Hematopoietic multipotent progenitor cell treated with erythropoietin and hydrocortisone succinate and interleukin-3 and kit ligand, for 15 days (in vitro differentiated cells): ENCODE measurements at places on chromosomes 7 and 10.

GRCh38 chr7:154409703-154410311 is 357.6 kb downstream of the DPP6 start:
- DNase-seq: no peak

GRCh38 chr7:76204147-76204546 is 2.5 kb downstream of the SRRM3 start:
- no peak for DNase-seq

GRCh38 chr10:31930023-31930751 is 1.6 kb upstream of the ARHGAP12 start:
- no peak for DNase-seq

- DNase-seq: no peak
Observed at GRCh38 chr10:131032329-131033165, 279.0 kb downstream of the TCERG1L start.

GRCh38 chr7:22584179-22584578 is 84.2 kb upstream of the STEAP1B start:
- DNase-seq: no peak

GRCh38 chr10:22086730-22087401 is 83.3 kb upstream of the DNAJC1 start:
- no peak for DNase-seq

DNA sequence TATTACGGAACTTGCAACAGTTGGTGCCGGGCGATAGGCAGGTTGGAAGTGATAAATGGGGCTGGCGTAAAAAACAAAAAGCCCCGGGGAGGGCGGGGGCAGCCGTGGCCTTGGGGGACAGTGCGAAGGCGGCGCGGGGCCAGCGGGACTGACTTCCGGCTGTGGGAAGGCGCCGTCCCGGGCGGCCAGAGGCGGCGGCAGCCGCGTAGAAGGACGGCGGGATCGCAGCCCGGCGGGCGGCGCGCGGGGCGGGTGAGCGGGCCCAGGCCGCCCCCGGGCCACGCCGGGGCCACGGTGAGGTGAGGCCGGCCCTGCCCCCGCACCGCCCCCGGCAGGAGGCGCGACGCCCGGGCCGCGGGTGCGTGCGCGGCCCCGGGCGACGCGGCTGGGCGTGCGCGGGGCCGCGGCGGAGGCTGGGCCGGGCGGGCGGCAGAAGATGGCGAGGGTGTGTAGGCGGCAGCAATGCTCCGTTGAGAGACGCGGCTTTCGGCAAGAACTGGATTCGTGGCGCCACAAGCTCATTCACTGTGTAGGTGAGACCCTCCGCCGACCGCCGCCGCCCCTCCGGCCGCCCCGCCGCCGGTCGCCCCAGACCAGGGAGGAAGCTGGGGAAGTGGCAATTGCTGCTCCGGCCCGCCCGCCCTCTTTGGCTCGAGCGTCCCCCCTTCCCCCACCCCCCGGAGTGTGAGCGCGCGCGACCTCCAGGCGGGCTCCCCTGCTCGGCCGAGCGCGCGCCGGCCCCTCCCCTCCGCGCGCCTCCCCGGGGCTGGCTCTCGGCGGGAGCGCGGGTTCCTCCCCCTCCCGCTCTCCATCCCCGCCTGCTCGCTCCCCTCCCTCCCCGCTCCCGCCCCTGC is at the start of gene LCOR:
LCOR (plus strand) TSS at position 432 of the 854 bp plus-strand sequence. CDS start 116,760 bp downstream, outside the sequence.
- DNase-seq: peak; percentile 92

DNA sequence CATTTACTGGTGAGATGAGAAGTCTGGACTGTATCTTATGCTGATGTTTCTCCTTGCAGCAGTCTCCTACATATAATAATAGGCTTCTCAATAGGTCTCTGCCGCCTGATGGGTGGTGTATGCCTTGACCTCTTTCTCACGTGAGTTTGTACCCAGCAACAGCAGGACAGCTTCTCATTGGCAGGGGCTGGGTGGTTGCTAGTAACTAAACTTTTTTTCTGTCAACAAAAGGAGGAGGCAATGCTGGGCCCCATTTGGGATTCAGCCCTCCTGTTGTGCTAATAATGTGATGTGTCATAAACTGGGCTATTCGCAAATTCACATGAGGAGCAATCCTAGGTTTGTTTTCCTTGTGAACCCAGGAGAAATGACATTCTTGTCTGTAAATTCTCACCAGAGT is 533.6 kb downstream of the GATA3 start:
- DNase-seq: no peak

DNA sequence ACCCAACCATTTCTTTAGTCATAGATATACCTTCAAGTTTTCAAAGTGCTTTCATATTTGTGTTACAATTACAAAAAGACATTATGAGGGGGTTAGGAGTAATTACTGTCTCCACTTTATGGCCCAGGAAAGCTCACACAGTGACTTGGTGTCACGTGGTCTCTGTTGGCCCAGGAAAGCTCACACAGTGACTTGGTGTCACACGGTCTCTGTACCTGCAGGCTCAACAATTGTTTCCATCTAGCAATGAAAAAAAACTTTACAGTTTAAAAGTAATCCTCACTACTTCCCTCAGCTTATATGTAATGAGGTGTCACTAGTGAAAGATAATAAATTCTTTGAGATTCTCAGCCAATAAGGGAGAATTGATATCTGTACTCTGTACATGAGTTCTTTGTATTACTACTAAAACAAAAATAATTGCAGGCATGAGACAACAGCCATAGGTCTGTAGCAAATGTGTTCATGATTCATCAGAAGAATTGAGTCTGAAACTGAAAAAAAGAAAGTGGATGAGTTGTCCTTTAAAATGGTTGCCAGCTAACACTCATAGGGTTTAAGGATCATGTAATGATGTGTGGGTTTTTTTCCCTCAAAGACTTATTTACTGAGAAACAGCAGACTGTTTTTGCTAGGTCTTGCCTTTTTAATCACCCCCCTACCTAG is 10.9 kb downstream of the OGDH start:
- DNase-seq: no peak

GRCh38 chr10:111079781-111080180 is 3.0 kb downstream of the ADRA2A start:
- no peak for DNase-seq

- DNase-seq: no peak
Observed at GRCh38 chr10:12540341-12540781, 191.0 kb downstream of the CAMK1D start.

GRCh38 chr7:125516194-125516593 is 586.6 kb upstream of the POT1 start:
- no peak for DNase-seq

- no peak for DNase-seq
Observed at GRCh38 chr10:95289003-95289920, 1.5 kb downstream of the PDLIM1 start.

GRCh38 chr7:150368884-150369747 is 494 bp downstream of the REPIN1 start:
- DNase-seq: peak; percentile 35

DNA sequence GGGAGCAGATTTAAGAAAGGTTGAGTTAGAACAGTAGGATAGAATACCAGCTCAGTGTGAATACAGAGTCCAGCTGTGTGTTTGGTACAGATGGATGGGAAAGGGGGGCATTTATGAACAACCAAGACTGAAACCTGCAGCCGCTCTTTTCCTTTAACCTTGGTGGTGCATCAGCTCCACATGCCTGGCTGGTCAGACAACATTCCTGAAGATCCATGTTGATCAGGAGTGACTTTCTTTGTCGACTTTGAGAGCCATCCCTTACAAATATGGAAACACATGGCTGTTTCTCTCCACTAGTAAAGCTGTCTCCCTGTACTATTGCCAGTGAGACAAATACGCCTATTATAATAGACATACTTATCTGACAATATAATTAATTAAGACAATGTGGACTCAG is 476.5 kb upstream of the IGFBP3 start:
- DNase-seq: no peak

DNA sequence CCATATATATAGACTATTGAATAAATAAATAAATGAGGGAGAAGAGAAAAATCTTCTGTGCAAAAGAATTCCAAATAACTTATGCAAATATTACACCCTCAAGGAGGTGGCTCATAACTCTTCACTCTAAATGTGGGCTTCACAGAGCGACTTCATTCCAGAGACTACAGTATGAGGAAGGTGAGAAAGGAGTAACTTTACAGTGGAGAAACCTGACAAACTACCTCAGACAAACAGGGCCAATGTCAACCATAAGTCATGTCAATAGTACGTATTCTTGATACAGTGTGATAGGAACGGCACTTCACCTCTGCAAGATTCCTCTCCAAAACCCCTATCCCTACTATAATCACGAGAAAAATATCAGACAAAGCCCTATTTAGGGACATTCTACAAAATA is 158.4 kb upstream of the NAMPT start:
- DNase-seq: no peak

- DNase-seq: no peak
Observed at GRCh38 chr7:44883961-44884620, 1.2 kb downstream of the PURB start.

DNA sequence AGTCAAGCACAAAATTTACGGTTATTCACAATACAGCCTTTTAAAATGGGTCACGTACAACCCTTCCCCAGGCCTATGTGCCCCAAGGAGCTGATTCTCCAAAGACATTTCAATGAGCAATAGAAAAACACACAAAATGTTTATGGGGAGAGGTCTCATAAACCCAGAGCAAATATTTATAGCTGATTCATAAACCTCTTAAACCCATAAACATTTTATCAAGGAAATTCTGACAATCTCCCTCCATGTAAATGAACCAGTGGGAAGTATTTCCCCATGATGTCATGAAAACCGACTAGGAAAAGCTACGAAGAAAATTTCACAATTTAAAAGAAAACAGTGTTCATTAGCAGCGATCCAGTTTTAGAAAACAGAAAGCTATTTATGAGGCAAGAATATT is 36.0 kb downstream of the SFMBT2 start:
- no peak for DNase-seq

- no peak for DNase-seq
Observed at GRCh38 chr7:109101332-109101731, 531.7 kb downstream of the DNAJB9 start.

GRCh38 chr10:24249829-24250415 is 41.0 kb downstream of the KIAA1217 start:
- DNase-seq: no peak

GRCh38 chr10:120423431-120424197 is 33.4 kb upstream of the PLPP4 start:
- peak; percentile 11 for DNase-seq

GRCh38 chr7:149584530-149584929 is 86.9 kb upstream of the ZNF746 start:
- no peak for DNase-seq

- DNase-seq: no peak
Observed at GRCh38 chr10:130015075-130015695, 51.1 kb upstream of the EBF3 start.

DNA sequence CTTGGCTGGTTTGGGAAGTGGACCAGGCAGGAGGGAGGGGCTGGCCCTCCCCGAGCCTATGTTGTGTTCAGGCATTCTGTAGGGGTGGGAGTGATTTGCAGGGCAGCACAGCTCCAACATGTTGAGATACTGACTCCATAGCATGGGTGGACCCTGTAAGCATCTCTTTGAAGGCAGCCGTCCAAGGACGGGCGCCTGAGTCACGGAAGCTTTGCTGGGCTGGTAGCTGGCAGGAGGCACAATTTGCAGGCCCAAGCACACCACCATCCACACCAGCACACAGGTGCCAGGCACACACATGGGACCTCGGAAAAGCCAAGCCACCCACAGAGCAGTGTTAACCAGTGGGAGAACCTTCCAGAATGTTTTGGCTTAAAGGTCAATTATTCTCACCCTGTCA is 505.1 kb upstream of the FOXK1 start:
- DNase-seq: no peak

GRCh38 chr7:100483722-100484672 is at the start of gene NYAP1:
Gene NYAP1, plus strand, starts transcription at chr7:100483927. Its CDS starts 1,385 bp downstream, at chr7:100485312.
- peak; percentile 8 for DNase-seq

DNA sequence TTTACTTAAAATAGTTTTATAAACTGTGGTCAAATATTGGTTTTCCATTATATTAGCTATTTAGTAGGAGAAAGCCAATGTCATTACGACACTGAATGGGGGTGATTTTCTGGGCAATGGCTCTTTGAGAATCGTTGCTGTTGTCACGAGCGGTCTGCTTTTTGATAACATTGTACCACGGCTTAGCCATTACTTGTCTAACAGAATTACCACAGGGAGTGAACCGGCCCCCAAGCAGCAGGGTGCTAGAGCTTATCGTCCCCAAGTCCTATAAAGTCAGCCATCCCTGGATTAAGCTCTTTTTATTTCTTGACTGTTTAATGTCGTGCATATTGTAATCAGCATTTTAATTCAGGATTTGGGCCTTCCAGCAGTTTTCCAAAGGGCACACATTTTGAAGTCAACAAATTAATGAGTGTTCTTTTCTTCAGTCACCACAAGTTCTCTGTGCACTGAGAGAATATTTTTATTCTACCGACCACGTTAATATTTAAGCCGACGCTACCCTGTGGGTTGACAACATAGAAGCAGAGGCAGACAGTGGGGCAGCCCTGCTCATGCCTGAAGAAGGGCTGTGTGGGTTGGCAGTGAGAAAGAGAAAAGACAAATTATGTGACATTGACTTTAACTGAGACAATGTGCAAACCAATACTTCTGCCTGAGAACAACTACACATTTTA is 125.8 kb downstream of the ICA1 start:
- no peak for DNase-seq

DNA sequence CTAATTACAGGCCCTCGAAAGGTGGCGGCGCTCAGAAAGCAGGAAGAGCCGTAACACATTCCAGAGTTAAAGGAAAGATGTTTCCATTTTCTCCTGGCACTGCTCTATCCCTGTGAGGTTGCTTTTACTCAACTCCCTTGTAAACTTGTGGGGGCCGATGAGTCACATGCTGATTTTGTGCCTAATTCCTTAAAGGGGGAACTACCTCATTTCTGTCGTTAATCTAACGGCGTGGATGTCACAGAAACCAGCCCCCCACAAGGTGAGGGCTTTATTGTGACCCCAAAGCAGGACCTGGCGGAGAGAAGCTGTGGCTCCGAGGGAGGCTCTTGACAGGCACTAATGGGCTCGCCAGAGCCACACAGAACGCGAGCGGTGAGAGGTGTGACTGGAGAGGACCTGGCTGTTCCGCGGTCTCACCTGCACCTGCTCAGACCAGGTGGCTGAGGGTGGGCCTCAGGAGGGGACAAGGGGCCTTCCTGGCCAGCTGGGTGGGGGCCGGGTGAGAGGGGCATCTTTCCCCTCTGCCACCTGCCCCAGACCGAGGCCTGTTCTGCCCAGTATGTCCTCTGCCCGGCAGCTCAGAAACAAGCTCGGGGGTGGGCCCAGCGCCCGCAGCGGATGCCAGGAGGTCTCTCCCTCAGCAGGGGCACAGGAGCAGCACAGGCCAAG is 50.9 kb downstream of the CALML3 start:
- DNase-seq: no peak

- no peak for DNase-seq
Observed at GRCh38 chr10:103767756-103768155, 87.6 kb downstream of the SH3PXD2A start.

DNA sequence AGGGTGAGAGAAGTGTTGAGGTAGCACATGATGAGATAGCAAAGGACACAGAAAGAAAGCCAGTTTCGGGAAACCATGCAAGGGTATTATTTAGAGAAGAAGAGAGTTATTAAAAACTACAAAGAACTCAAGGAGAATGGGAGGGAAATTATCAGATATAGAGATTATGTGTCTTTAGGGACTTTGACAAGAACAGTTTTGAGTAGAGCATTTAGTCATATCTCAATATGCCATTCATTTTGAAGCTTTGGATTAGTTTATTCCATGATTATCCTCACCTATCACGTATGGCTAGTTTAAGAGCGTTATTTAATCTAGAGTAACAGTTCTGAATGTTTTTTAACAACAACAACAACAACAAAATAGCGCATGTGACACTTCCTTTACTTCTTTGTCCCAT is 409.4 kb downstream of the EXOC4 start:
- no peak for DNase-seq
